NCI-H187 treated with DMSO at 0.1 percent for 48 hours (cell line): ENCODE measurements at places on chromosomes 5 and 9.

DNA sequence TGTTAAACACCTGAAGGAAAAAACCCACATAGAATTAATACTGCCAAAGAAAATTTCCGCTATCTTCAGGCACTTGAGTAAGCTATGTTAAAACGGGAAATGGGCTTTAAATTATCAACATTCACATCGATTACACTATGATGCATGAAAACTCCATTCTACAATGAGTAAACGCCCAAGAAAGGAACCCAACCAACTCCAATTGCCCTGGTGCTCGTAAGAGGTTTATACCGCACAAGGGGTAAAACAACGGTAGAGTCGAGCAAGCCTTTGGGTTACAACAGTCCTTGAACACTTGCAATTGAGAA lies 1.0 kb downstream of the AGTPBP1 start:
- no peak for DNase-seq

GRCh38 chr5:103918668-103919367 lies 356.2 kb upstream of the NUDT12 start:
- DNase-seq = no peak

DNA sequence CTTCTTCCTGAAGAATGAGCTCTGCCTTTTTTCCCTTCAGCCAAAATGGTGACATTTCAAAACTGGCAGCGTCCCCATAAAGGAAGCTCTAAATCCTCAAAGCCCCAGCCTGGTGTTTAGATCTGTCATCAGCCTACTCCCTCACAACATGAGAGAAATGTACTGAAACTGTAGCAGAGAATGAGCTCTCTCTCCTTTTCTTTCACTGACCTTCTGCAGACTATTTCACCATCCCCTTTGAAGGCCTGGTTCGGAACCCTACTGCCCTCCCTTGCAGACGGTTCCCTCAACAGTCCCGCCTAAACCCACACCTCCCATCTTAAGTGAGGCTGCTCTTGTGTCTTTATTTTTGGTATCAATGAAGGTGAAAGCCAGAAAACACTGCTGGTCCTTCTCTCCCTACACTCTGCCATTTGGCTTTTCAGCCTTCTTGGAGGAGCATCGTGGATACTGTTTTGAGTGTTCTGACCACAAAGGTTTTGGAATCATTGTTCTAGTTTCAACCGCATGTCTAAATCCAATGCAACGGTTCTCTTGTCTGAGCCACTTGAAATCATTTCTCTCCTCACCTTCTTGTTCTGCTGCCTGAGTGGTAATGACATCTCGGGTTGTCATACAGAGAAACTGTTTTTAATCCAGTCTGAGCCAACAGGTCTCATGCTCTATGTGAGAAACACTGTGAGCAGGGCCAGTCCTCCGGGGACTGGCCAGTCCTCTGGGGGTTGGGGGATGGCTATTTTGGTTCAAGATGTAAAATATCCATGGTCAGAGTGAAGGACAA lies 39.0 kb downstream of the ITK start:
- peak; percentile 6 for DNase-seq

- no peak for DNase-seq
Measured at GRCh38 chr5:102845041-102845440, 89.9 kb downstream of the PAM start.
